Osteocyte (in vitro differentiated cells): ENCODE measurements at places on chromosomes 2 and 18. TPM values are rescaled to one million over a fixed set of nuclear protein-coding genes. Genes with fewer than 3 reads are reported as not detected.

GRCh38 chr2:50753234-50753633, 278.7 kb downstream of the NRXN1 start:
- no peak overlapping the region for H3K4me3 ChIP-seq
- no peaks in the 10 kb centered on the region for H3K4me1 ChIP-seq
- no peak for DNase-seq
- H3K27ac ChIP-seq, result no peak overlapping the region
- H3K27me3 ChIP-seq, result no peaks in the 10 kb centered on the region

DNA sequence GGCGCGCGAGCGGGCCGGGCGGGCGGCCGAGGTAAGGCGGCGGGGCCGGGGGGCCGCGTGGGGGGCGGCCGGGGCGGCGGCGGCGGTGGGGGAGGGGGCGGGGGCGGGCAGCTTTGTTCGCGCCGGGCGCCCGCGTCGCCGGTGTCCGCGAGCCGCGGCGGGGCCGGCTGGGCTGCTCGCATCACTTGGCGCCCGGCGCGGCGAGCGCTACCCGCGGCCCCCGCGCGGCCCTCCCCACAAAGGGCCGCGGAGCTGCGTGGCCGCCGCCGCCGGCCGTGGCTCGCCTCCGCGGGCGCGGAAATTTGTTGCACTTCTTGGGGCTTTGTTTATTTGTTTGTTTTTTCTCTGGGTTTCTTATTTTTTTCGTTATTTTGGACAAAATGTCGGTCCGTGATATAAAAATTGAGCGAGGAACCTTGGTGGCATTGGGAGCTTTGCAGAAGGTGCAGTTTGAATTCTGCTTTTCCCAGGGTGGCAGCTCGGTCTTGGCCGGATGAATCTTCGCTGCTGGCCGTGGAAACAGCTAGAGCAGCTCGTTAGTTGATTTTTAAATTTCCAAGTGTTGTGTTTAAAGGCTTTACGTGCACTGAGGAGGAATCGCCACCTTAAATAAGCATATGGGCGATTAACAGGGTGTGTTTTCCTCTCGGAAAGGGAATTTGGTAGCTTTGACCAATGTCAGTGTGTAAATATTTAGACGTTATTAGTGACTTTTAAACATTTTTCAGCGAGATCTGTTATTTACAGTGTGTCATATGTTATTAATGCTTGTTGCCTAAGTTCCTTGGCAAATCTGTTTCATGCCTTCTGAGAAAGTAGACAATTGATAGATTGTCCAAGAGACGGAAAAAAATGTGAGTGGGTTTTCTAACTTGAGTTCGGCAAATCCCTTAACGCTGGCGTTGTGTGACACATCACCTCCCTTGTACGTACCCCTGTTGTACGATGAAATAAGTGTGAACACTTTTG, 822 bp downstream of the UBE2E3 start:
- H3K4me3 ChIP-seq, result peak overlapping the region; percentile 99
- DNase-seq, result no peak
- peaks cover 15% of the 10 kb centered on the region for H3K36me3 ChIP-seq

GRCh38 chr2:57962861-57963260, 83.7 kb upstream of the VRK2 start:
- no peak overlapping the region for H3K27ac ChIP-seq
- H3K36me3 ChIP-seq, result no peaks in the 10 kb centered on the region
- H3K27me3 ChIP-seq, result peaks cover 2% of the 10 kb centered on the region
- H3K4me1 ChIP-seq, result no peaks in the 10 kb centered on the region

LIMS4 gene
- 1.9 and 2.4 TPM in 2 replicates for total RNA-seq

LIMS1 gene
- total RNA-seq, result 69.6 and 74.4 TPM in 2 replicates

CCDC141 gene
- total RNA-seq, result not detected in 2 replicates

RAD51AP2 gene
- not detected in 2 replicates for total RNA-seq

GRCh38 chr2:114550364-114550763, 107.9 kb downstream of the DPP10 start:
- H3K27ac ChIP-seq, result no peak overlapping the region
- no peak overlapping the region for H3K4me3 ChIP-seq
- H3K27me3 ChIP-seq, result no peaks in the 10 kb centered on the region
- H3K4me1 ChIP-seq, result no peaks in the 10 kb centered on the region
- H3K36me3 ChIP-seq, result no peaks in the 10 kb centered on the region
- DNase-seq, result no peak

CYRIA gene
- 2.8 TPM in 2 replicates for total RNA-seq

DNA sequence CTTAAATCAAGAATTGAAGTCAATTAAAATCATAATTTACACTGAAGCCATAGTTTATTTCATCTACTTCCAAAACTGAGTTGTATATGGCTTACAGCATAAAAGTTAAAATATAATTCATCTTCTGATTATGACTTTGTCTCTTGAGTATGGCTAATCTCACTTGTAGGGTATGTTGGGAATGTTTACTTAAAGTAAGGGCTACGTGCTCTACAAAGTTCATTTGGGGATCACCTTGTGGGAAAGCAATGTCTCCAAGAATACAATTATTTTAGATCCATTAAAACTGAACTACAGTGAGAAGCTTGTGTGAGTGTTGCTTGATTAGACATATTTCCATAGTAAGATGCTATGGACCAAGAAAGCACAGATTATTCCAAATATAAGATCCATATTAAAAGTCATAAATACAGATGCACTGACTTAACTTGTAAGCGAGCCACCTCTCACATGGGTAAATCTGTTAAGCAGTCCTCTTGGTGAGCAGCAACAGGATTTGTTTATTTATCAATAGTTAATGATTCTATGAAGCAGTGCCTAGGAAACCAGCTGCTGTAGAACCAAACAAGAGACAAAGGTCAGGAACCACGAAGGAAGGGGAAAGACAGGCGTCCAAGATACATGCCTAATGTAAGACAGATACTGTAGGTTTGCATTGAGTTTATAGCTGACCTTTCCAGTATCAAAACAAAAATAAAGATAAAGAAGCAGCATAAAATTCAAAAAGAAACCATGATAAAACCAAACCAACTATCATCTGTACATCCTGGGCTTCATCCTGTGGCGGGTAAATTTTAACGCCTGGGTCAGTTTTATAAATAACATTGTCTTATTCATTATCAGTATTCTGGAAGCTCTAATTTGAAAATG, 24.8 kb downstream of the DSG4 start:
- peaks cover 52% of the 10 kb centered on the region for H3K27me3 ChIP-seq
- H3K27ac ChIP-seq, result no peak overlapping the region
- no peaks in the 10 kb centered on the region for H3K4me1 ChIP-seq
- H3K36me3 ChIP-seq, result no peaks in the 10 kb centered on the region
- DNase-seq, result no peak
